ENCODE measurements at places on chromosomes 7 and 10. TPM values are rescaled to one million over a fixed set of nuclear protein-coding genes. Genes with fewer than 3 reads are reported as not detected.
A peak's percentile ranks its signal among the peaks of the same experiment; 100 is the strongest.

The IRF5 gene
- 13.5 TPM for total RNA-seq

- no peak for DNase-seq
Measured at GRCh38 chr7:26001662-26002244, 150.2 kb upstream of the NFE2L3 start.

The HGF gene
- 1.4 TPM for total RNA-seq

DNA sequence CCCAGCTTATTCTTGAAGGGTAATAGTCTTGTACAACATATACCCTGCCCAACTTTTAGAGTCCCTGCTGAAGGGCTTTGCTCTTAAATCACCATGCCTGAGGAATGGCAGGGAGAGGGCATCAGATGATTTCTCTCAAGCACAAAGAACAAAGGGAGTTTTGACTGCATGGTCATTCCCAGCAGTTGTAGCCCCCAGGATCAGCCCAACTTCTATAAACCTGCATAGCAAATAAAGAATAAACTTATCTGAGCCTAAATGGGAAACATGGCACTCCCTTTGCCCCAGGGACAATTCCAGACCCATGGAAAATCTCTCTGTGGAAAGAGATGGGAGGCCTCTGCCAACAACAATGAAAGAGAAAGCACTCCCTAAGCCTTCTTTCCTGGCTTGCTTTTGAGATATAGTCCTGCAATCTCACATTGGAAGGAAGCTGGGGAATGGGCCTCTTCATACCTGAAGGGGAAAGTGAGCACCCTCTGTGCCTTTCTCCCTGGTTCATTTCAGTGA is 18.7 kb downstream of the CADPS2 start:
- no peak for DNase-seq

- DNase-seq, result peak; percentile 72
Measured at GRCh38 chr7:131040467-131040932, 287.2 kb upstream of the MKLN1 start.

GRCh38 chr7:112182749-112183148 is 23.4 kb downstream of the DOCK4 start:
- DNase-seq, result no peak

GRCh38 chr10:72597897-72598296 is 28.0 kb downstream of the MICU1 start:
- DNase-seq, result no peak

The PDZD7 gene
- total RNA-seq, result 9.0 TPM

- peak; percentile 33 for DNase-seq
Measured at GRCh38 chr10:6920072-6921019, 340.3 kb upstream of the PRKCQ start.

- no peak for DNase-seq
Measured at GRCh38 chr7:2613931-2614600, 17.7 kb upstream of the TTYH3 start.

The TMEM140 gene
- 8.2 TPM for total RNA-seq

DNA sequence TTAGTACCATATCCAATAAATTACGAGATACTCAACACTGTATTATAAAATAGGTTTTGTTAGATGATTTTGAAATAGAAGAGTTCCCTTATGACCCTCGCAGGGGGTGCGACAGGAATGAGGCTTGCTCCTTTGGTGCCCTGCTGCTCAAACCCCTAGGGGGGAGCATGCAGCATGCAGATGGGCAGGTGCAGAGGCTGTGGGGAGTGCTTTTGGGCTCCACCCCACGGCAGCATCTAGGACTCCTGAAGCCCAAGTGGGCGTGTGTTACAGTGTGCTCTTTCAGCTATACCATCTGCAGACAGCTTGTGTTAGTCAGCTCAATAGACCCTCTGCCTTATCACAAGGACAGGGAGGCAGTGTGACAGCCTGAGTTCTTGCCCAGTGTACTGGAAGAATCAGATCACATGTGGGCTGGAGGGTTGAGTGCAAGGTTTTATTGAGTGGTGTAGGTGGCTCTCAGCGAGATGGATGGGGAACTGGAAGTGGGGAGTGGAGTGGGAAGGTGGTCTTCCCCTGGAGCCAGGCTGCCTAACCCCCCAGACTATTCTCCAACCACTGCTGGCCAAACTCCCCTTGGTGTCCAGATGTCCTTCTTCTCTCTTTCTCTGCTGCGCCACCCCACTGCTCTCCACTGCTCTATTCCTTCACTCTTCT is 3.1 kb upstream of the MRC1 start:
- DNase-seq, result no peak

The GIMAP2 gene
- total RNA-seq, result 7.2 TPM

DNA sequence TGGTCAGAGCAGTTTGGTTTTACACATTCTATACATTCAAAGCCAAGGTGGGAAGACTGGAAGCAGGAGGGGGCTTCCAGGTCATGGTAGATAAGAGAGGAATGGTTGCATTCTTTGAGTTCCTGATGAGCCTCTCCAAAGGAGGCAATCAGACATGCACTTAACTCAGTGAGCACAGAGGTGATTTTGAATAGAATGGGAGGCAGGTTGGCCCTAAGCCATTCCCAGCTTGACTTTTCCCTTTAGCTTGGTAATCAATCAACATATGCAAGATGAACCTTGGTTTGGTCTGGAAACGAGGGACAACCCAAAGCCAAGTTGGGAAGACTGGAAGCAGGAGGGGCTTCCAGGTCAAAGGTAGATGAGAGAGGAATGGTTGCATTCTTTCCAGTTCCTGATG is 31.4 kb downstream of the TCERG1L start:
- no peak for DNase-seq

- DNase-seq, result no peak
Measured at GRCh38 chr7:116629051-116629463, 42.9 kb upstream of the MET start.

The CLDN3 gene
- 15.9 TPM for total RNA-seq

The GALNT17 gene
- total RNA-seq, result 2.9 TPM

DNA sequence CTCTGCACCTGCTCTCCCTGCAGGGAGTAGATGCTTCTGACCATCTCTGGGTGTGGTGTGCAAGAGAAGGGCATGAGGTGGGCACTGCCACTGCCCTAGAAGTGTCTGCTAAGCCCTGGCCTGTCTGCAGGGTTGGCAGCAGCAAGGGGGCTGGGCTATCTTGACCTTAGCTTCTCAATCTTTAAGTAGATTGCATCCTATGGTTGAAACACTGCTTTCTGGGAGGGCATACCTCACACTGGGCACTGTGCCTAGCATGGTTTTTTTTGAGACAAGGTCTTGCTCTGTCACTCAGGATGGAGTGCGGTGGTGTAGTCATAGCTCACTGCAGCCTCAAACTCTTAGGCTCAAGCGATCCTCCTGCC is 54.9 kb downstream of the CLIP2 start:
- DNase-seq, result no peak

DNA sequence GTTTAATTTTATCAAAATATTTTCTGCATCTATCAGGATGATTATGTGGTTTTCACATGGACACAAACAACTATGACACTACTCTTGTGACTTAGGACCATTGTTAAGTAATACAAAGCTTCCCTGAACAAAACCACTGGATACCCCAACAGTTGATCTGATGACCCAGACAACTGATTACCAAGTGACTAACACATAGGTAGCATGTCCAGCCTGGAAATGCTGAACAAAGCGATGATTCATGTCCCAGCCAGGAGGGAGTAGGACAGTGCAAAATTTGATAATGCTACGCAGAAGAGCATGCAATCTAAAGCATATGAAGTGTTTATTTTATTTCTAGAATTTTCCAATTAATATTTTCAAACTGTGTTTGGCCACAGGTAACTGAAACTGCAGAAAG is 8.9 kb upstream of the PNLIP start:
- no peak for DNase-seq

DNA sequence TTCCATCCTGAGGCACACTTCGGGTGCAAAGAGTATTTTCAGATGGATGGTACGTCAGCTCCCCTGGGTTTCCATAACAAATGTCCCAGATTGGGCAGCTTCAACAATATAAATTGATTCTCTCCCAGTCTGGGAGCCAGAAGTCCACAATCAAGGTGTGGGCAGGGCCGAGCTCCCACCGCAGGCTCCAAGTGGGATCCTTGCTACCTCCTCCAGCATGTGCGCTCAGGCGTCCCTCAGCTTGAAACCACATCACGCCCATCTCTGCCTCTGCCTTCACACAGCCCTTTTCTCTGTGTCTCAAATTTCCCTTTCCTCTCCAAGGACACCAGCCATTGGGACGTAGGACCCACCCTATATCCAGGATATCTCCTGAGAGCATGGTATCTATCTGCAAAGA is 153.5 kb downstream of the DIP2C start:
- no peak for DNase-seq

DNA sequence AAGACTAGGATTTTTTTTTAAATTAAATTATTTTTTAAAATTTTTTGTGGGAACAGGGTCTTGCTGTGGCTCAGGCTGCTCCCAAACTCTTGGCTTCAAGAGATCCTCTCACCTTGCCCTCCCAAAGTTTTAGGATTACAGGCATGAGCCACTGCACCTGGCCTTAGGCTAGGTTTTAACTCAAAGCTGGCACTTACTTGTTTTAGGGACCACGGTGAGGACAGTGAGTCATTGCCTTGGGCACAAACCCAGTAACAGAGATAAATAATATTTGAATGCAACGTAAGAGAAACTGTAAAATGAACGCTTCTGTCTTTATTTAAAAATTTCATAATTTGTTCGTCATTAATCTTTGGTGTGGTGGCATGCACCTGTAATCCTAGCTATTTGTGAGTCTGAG is 96.6 kb downstream of the GATA3 start:
- no peak for DNase-seq

The SNCG gene
- total RNA-seq, result 62.9 TPM

DNA sequence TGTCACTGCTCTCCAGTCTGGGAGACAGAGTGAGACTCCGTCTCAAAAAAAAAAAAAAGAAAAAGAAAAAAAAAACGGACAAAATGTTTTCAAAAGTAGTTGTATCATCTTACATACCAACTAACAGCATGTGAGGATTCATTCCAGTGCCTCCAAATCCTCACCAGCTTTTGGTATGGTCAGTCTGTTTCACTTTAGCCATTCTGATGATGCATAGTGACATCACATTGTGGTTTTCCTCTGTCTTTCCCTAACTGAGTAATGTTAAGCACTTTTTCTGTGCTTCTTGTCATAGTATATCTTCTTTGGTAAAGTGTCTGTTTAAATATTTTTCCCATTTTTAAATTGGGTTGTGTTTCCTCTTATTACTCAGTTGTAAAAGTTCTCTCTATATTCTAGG is 251.4 kb upstream of the CTBP2 start:
- no peak for DNase-seq

The CPN1 gene
- total RNA-seq, result not detected

The PON3 gene
- 10.5 TPM for total RNA-seq

DNA sequence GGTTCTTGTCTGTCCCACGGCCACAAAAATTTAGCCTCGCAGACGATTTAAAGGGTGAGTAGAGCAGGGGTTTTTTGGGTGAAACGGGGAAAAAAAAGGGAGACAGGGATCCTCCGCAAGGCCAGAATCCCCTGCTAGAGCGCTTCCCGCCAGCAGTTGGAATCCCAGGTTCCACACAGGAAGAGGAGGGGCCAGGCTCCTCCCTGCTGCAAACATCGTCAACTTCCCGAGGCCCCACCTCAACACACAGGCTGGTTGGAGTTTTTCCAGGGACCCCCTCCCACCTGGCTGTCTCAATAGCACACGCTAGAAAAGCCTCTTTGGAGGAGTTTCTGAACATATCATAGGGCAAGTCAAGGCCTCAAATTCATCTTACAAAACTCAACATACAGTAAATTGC is 112.7 kb downstream of the MTERF1 start:
- no peak for DNase-seq

The TMEM213 gene
- 9.2 TPM for total RNA-seq

DNA sequence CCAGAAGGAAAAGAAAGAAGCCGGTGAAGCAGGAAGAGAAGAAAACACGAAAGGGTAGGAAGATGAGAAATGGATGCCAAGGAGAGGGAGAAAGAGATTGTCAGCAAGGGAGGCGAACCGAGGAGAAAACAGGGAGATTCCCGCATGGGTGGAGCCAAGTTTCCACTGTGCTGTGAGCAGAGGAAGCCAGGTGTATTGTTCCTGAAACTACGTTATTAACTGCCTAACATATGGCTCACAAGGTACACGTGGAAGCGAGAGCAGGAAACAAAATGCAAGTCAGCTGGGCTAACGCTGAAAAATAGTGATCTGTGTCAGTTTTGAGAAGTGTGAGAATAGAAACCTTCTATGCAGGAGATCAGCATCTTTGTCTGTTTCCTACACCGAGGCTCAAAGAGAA is 20.4 kb upstream of the HIPK2 start:
- no peak for DNase-seq

The PPP1R17 gene
- total RNA-seq, result not detected

The HOXA4 gene
- total RNA-seq, result 2.5 TPM

The NEURL1 gene
- total RNA-seq, result not detected

DNA sequence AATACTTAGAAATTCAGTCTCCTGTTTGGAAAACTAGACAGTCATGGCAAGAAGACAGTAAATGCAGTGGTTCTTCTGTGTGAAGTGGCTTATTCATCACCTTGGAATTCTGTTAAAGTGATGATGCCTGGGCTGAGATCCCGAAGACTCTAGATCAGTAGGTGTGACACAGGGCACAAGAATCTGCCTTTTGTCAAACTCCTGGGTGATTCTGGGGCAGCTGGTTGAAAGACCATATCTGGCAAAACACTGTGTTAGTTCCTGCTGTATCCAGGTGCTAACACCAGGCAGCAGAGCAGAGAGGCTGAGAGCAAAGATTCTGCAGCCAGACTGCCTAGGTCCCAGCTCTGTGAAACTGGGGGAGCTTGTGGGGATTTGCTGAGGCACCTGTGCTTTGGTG is 26.5 kb downstream of the MRC1 start:
- no peak for DNase-seq

GRCh38 chr10:11683529-11684320 is 58.5 kb upstream of the ECHDC3 start:
- DNase-seq, result no peak

The FFAR4 gene
- total RNA-seq, result 6.1 TPM

DNA sequence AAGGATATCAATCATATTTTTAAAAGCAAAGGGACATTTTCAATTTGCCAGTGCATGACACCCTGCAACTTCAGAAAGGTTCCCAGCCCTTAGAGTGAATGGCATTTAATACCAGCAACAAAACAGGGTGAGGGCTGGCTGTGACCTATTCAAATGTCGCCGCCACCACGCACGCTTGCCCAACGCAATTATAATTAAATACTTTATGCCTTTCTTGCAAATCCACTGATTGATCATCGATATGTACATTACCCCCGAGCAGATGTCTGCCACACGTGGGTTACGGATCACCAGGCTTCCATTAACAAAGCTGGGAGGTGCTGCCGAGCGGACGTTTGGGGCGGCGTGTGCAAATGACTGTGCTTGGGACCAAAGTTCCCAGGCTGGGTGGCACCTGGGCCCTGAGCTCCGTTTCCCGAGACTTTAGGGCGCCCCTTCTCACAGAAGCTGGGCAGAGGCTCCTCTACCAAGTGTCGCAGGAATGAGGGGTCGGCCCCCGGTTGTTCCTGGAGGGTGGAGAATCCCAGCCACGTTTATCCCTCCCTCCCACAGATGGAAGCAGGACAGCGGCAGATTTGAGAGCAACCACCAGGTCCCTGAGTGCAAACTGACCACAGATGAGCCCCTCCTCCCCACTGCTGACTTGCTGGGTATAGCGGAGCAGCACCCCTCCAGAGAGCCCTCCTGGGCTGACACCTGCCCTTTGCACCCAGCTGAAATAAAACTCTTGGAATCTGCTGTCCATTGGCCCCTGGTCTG is 3.9 kb downstream of the FOXL3 start:
- no peak for DNase-seq

The ANKRD30A gene
- not detected for total RNA-seq

The SLC16A9 gene
- total RNA-seq, result 0.25 TPM

The CPA4 gene
- 107 TPM for total RNA-seq

- DNase-seq, result no peak
Measured at GRCh38 chr10:110797416-110797815, 74.3 kb upstream of the PDCD4 start.

Data from lower leg skin (tissue), 4 donors.